ENCODE measurements at places on chromosomes 2 and 18. TPM values are rescaled to one million over a fixed set of nuclear protein-coding genes. Genes with fewer than 3 reads are reported as not detected.

Gene CAVIN2
- polyA plus RNA-seq, result 104 TPM

Gene KCNIP3
- polyA plus RNA-seq, result 6.2 TPM

Gene UGT1A5
- not detected for polyA plus RNA-seq

Gene PDCL3
- 30.7 TPM for polyA plus RNA-seq

Gene TTC31
- polyA plus RNA-seq, result 33.2 TPM

DNA sequence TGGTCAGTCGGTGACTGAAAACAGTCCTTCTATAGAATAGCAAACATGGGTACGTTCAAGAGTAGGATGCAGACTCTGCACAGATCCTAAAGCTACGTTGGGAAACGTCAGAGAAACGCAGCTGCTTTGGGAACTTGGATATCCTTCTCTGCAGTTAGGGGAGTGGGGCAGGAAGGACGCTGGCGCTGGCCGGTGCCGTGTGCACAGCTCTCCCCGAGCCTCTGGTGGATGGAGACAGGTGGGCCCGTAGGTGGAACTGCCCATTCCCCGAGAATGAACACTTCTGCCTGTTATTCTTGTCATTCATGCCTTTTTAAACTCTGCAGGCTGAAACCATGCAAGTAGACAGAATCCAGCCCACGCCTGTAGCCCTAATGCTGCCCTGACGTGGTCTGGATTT, 91.7 kb upstream of the MBOAT2 start:
- DNase-seq, result no peak

GRCh38 chr2:16322308-16323125, 343.1 kb downstream of the CYRIA start:
- DNase-seq, result no peak

GRCh38 chr2:160029270-160029628, 33.2 kb downstream of the PLA2R1 start:
- no peak for DNase-seq

DNA sequence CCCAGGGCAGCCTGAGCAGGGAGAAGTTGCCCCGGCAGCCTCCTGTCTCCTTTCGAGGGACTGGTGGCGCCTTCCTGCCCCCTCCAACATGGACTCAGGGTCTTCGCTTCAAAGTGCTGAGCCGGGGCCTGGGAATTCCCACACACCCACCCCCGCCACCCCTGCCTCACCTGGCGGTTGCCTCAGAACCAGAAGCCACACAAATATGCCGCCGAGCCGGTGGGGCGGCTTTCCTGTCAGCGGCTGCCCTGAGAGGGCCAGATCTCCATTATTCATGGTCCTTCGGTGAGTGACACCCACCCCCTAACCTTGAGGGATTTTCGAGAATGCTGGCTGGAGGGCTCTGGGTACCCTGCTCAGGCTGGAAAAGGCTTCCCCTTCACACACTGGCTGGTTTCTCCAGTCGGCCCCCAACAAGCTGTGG, 71.7 kb downstream of the SMAD7 start:
- DNase-seq, result peak; percentile 66

- no peak for DNase-seq
These were observed 90.4 kb upstream of the EML6 start for GRCh38 chr2:54632733-54633692.

DNA sequence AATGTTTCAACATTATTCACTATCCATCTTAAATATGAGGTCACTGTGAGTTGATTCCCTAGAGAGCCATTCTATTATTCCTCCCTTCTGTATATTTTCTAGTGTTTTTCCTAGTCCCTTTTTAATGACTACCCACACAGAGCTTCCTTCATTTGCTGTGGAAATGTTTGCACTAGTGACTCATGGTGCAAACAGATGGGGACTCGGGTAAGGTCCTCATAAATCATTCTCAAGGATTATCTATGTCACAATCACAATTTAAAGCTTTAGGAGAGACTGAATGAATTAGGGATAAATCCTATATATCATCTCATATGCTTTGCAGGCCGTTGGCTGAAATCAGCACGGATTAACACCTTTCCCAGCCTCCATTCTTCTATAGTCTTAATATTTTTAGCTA, 159.6 kb downstream of the DCC start:
- DNase-seq, result no peak

- DNase-seq, result no peak
These were observed 740.7 kb downstream of the DPP10 start for GRCh38 chr2:115183144-115183543.

- DNase-seq, result peak; percentile 89
These were observed 638.0 kb upstream of the ZEB2 start for GRCh38 chr2:145157741-145158591.

- peak; percentile 63 for DNase-seq
These were observed 64.0 kb downstream of the RTN4 start for GRCh38 chr2:54986264-54986663.

GRCh38 chr18:74261053-74261713, 30.6 kb downstream of the CYB5A start:
- DNase-seq, result no peak
